CD4-positive, alpha-beta T cell treated with Interleukin-2 at 100 ng/mL for 4 hours (primary cell): ENCODE measurements at places on chromosomes 5 and 9.

- DNase-seq = no peak
Measured at GRCh38 chr9:905906-906305, 64.4 kb downstream of the DMRT1 start.

DNA sequence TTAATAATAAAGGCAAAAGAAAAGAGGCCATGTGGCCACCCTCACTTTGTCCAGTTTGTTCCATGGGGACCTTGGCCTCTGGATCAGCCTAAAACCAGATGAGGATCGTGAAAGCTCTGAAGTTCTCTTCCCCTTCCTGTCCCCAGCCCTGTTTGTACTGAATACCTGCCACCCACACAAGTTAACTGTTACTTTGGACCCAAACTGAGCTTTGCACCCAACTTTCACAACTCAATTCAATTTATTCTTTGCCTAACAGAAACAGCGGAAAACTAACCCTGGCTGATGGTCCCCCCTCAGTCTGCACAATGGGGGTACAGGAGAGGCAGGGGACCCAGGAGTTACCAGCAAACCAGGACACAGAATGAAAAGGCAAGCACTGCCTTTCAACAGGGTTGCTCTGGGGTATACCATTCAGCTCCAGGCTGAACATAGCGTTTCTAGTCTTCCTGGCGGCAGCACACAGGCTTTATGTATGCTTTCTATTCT is 28.2 kb downstream of the ABCA1 start:
- DNase-seq = no peak

DNA sequence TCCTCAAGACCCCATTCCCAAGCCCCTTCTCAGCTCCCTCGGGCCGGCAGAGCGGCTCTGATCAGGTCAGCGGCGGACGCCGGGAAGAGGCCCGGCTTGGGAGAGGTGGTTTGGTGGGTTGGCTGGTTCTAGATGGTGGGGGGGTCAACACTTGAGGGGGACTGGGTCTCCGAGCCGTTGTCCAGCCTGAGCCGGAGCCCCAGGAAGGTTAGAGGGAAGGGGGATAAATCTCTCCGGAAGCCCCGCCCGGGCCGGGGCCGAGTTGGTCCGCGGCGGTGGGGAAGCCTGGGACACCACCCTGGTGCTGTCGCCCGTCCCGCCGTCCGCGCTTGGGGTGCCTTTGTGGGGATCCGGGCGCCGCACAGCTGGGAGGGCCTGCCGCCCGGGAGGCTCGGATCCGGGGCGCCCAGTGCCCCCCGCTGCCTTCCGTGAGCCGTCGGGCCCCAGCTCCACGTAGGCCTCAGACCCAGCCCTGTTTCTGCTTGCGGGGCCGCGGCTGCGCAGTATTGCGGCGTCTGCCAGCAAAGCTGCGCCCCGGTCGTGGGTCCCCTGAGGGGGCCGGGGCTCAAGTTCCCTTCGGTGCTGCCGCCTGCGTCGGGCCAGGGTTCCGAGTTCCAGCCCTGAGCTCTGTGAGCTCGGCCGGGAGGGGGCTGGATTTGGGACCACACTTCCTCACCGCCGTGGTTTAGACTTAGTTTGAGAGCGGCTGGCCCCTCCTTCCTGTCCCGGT is 542 bp upstream of the TRIM52 start:
- DNase-seq = peak; percentile 74

GRCh38 chr9:74953235-74953751 is 581 bp upstream of the C9orf40 start:
- no peak for DNase-seq

DNA sequence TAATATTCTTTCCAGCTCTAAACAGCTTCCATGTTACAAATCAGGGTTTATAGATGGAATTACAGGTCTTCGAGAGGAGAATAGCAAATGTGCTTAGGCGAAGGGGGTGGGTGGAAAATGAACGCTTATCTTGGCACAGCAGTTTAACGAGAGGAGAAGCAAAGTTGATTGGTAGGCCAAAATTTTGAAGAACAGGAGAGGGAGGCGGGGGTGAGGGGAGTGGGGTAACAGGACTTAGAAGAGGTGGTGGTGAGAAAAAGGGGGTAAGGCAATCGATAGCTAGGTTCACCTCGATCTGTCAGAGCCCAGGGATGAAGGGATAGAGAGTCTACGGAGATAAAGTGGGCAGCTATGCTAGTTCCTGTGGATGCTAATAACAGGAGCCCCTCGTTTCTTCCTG is 764 bp downstream of the ANKRA2 start:
- no peak for DNase-seq

GRCh38 chr9:135228983-135229625 is 141.6 kb downstream of the OLFM1 start:
- DNase-seq = no peak

DNA sequence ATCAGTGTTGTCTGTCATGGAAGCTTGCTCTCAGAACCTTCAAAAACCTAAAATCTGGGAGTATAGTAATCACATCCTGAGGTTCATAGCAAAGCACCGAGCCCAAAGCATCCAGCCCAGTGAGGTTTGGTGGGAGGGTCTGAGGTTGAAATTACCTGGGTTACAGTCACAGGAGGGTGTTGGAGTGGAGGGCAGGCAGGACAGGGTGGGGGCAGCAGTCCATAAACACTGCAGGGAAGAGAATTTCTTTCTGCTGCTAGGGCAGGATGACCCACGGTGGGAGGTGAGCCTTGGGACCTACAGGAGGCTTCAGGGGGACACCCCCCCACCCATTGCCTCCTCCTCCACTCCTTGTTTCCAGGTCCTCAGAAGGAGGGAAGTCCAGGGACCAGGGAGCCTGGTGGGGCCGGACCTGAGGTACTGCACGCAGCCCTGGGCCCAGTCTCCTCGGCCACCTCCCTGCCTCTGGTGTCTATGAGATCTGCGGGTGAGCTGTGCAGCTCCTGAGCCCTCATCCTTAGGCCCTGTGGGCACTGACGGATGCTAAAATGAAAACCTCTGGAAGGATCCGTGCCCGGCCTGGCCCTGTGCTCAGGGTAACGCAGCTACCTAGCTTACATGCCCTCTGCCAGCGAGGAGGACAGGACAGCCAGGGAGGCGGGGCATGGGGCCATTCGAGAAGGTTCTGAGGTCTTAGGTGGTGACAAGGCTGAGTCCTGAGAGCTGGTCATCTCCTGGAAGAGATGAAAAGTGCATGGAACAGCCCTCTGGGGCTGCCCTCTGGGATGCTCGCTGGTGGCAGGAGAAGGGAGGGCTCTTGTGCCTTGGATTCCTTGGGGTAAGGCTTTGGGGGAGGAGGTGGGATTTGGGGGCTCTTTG is 1.8 kb upstream of the ADCY2 start:
- no peak for DNase-seq

DNA sequence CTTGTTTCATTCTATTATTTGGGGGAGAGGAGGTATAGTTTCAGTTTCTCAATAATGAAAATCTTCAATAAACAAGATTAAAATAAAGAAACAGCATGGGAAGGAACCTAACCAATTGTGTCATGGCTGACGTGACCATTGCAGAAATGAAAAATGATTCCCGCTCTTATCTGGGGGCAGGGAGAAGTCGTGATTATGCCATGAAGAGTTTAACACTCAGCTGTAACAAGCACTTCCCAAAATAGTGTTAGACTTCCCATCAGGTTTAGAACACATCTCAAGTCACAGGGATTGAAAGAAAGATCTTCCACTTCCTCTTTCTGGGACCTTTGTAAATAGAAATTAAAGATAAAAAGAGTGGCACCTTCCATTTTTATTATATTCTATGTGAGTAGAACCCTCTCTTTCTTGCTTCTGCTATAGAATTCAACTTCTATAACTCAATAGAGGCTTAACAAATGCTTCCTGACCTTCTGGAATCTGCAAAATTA is 122.2 kb downstream of the TRPM6 start:
- DNase-seq = no peak

DNA sequence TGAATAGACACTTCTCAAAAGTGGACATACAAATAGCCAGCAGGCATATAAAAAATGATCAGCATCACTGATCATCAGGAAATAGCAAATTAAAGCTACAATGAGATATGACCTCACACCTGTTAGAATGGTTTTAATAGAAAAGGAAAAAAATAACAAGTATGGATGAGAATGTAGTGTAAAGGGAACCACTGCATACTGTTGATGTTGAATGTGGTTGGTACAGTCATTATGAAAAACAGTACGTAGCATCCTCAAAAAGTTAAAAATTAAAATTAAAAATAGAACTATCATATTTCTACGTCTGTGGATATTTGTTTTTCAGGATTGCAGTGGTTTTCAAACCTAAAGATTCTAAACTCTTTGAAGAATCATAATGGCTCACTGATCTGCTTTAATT is 215.1 kb upstream of the NREP start:
- no peak for DNase-seq

GRCh38 chr9:38232895-38233294 is 159.6 kb upstream of the ALDH1B1 start:
- DNase-seq = no peak

GRCh38 chr9:78291240-78291925 is 5.5 kb upstream of the PSAT1 start:
- DNase-seq = no peak

DNA sequence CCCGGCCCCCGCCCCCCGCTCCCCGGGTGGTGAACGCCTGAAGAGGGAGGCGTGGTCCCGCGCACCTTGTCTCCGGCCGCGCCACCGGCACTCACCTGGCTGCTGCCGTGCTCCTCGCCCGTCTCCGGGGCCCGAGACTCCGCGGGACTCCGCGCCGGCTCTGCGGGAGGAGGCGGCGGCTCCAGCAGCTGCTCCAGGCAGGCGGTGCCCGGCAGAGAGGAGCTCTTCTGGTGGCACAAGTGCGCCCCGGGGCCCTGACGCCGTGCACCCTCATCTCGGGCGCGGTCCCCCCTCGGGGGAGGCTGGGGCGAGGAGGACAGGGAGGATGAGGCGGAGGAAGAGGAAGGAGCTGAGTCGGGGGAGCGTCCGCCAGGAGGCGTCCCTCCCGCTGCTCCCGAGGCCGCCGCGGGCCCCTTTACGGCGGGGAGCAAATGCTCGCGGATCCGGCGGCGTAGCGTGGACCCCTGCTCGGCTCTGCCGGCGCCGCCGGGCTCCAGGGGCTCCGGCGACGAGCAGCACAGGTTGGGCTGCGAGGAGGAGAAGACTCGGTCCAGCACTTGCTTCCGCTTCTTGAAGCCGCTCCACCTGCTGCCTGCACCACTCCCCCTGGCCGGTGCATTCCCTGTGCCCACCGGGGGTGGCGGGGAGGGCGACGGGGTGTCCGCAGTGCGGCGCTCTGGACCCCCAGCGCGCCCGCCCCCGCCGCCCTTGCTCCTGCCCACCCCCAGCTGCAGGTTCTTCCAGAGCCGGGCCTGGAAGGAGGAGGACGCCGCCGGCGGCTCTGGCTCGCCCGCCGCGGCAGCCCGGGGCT is 928 bp downstream of the MCTP1 start:
- DNase-seq = no peak

GRCh38 chr5:115430374-115430773 is 114.2 kb downstream of the FEM1C start:
- no peak for DNase-seq

GRCh38 chr5:136484808-136485325 is 119.5 kb upstream of the TRPC7 start:
- no peak for DNase-seq

DNA sequence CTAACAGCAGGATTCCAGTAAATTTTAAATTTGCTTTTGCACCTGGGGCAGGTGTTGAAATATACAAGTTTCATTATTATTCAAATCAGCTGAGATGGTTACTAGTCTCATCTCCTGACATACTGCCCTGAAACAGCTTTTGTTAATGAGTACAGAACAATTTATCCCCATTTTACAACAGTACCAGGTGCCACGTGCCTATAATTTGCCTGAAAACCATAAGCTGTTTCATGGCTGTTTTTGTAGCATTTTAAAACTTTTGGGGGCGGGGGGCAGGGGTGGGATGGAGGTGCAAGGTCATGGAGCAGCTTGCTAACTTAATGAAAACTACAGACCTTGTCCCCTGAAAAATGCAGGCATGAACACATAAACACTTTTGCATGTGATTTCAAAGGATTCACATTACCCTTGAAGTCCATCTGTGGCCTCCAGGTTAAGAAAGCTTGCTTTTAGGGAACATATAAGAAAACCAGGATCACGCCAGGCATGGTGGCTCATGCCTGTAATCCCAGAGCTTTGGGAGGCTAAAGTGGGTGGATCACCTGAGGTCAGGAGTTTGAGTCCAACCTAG is 42.1 kb downstream of the TIMD4 start:
- no peak for DNase-seq

DNA sequence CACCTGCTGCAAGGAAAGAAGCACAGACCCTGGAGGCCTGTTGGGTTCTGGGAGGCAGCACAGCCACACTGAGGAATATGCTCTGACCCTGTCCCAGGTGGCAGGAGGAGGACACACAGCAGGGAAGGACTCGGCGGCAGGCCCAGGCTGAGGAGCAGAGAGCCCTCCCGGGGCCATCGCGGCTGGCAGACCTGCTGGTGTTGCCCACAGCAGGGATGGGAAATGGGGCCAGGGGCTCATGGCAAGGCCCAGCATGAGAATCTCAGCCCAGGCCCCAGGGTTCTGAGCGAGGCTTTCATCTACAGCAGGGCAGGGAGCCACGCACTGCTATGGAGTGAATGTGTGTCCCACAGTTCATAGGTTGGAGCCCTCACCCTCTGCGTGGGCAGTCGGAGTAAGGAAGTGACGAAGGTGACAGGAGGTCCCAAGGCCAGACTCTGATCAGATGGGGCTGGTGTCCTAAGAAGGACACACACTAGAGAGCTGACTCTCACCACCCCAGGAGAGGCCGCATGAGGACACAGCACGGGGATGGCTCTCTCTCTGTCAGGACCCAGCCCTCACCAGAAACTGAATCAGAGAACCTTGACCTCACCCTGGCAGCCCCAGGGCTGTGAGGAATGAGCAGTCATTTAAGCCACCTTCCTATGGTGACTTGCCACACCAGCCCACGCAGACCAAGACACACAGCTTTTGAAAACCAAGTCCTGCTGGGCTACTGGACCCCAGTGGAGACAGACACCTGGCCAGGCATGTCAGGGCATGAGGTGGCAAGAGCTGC is 10.3 kb upstream of the GPSM1 start:
- DNase-seq = no peak

GRCh38 chr5:145117285-145117684 is 717.9 kb downstream of the PRELID2 start:
- DNase-seq = no peak

DNA sequence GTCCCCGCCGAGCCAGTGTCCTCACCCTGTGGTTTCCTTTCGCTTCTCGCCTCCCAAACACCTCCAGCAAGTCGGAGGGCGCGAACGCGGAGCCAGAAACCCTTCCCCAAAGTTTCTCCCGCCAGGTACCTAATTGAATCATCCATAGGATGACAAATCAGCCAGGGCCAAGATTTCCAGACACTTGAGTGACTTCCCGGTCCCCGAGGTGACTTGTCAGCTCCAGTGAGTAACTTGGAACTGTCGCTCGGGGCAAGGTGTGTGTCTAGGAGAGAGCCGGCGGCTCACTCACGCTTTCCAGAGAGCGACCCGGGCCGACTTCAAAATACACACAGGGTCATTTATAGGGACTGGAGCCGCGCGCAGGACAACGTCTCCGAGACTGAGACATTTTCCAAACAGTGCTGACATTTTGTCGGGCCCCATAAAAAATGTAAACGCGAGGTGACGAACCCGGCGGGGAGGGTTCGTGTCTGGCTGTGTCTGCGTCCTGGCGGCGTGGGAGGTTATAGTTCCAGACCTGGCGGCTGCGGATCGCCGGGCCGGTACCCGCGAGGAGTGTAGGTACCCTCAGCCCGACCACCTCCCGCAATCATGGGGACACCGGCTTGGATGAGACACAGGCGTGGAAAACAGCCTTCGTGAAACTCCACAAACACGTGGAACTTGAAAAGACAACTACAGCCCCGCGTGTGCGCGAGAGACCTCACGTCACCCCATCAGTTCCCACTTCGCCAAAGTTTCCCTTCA is 1.4 kb downstream of the GLIS3 start:
- no peak for DNase-seq
